Karpas-422 (cell line): ENCODE measurements at places on chromosomes 1 and 21.

DNA sequence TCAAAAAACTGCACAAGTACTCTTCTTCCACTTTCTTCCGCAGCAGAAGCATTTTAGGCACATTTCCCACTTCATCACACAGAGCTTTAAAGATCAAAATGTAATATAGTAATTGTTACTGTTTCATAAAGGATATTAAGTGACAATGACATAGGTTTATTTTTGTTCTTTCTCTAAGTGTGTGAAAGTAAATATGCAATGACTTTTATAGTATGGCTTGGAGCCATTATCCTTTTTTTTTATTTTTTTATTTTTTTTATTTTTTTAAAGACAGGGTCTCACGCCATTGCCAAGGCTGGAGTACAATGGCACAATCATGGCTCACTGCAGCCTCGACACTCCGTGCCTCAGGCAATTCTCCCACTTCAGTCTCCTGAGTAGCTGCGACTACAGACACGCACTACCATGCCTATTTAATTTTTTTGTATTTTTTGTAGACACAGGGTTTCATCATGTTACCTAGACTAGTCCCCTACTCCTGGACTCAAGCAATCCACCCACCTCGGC is 7.0 kb downstream of the TRIM33 start:
- DNase-seq = no peak

GRCh38 chr1:27752360-27752759 is 20.7 kb upstream of the STX12 start:
- no peak for DNase-seq

DNA sequence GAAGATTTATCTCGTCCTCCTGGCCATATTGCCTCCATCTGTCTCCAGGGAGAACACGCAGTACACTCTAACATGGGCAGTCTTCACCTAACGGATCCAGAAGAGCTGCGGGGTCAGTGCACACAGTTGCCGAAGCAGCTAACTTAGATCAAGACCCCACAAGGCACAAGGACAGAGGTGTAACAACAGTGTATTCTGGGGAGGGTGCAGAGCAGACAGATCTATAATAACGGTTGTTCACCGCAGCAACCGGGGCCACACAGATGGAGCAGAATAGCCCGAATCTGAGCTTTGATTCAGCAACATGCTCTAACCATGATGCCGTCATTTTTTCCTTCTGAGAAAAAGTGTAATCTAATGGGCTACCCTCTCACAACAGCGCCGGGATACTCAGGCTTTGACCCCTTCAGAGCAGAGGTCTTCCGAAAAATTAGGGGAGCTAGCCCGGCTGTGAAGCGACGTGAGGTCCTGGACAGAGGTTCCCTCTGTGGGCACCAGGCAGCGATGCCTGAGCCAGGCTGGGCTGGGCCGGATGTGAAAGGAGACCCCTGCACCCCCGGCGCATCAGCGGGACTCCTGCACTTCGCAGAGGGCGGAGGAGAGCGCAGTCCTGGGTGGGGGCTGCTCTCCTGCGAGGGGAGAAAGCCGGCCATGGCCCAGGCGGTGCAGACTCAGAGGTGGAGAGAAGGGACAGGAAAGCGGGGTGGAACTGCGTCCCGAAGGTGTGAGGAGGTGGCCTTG is 57.5 kb downstream of the BCL9 start:
- DNase-seq = peak; percentile 68

DNA sequence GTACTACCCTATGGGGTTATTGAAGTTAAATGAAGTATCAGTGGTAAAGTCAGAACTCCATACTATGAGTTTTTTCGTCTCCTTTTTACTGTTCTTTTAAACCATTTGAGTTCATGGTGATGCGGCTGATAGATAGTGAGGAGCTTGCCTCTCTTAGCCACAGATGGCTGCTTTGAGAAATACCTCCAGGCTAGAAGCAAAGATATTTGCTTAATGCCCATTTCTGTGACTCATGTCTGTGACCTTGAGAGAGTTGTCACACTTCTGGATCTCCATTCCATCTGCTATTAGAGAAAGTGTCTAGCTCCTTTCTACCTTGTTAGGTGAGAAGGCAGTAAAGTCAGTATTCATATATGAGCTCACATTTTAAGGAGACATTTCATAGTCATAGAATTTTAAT is 89.5 kb upstream of the PLXNA2 start:
- no peak for DNase-seq

DNA sequence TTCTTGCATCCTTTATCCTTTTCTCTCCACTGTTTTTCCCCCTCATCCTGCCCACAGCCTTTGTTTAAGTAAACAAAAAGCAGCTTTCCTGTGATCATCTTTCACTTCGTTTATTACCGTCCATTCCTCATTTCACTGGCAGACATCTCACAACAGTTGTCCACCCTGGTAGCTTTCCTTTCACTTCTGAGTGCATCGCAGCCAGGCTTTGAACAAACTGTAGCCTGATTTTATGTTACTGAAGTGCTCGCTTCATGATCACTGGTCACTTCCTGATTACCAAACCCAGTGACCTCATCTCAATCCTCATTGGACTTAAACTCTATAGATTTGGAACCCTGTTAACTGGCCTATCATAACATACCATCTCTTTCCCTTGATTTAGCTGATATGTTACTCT is 67.7 kb downstream of the SDCCAG8 start:
- DNase-seq = no peak

GRCh38 chr1:238060061-238060460 is 169.3 kb upstream of the ZP4 start:
- DNase-seq = no peak

DNA sequence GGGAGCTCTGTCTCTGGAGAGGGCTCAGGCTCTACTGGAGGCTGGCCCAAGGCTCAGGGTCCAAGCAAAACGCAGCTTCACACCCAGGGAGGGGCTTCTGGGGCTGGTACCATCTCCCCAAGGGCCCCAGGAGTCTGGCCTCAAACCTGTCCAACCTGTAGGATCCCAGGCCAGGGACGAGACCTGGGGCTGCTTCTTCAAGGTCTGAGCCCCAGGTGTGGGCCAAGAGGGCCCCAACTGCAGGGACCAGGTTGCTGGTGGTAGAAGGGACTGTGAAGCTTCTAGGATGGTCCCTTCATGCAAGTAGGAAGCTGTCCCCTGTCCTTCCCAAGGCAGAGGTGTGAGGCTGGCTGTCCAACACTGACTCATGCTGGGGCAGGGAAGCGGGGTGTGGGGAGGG is 7.8 kb upstream of the MMEL1 start:
- DNase-seq = no peak
